ENCODE measurements at places on chromosomes 6 and 20.
A peak's percentile ranks its signal among the peaks of the same experiment; 100 is the strongest.

DNA sequence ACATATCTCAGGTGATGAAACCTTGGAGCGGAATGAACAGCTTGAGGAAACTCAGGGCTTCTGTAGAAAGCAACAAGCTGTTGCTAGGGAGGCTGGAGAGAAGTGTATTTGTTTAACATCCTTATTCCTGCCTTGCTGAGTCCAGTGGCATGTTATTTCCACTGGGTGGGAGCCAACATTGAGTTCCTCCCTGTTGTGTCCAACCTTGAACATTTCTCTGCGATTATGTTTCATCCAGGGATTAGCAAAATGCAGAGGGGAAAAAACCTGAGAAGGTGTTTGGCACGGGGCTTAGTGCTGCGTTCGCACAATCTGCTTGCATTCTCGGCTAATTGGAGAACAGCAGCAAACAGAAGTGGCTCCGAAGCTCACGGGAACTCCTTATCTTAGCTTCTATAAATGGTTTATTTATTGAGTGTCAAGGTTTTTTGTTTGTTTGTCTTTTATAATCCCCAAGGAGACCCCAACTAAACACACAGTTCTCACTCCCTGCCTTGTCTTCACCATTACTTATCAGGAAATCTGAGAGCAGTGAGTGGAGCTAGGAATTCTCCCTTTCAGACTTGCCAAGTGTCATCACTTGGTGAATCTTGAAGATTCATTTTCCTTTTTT lies 412.8 kb downstream of the CDC5L start:
- no peak for DNase-seq

- DNase-seq, result no peak
Observed at GRCh38 chr6:1485678-1486077, 96.3 kb downstream of the FOXF2 start.

DNA sequence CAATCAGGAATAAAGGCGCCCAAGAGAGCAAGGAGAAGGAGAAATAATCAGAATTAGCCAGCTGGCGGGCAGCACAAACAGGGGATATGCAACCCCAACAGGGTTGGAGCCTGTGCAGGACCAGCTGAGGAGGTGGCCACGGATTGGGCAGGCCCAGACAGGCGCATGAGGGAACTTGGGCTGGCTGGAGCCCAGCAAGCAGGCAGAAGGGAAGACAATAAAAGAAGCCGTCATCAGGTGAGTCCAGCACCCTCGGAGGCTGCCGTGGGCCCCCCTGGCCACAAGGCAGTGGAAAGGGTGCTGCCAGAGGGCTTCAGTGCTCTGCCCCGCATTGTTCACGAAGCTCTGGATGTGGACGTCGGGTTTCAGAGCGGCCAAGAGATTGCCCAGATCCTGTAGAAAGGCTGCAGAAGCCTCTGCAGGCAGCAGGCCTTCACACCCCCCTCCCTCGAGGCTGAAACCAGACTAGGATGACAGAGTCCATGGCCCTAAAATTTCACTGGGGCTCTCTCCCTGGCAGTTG lies 28.4 kb upstream of the MAFB start:
- peak; percentile 76 for DNase-seq

DNA sequence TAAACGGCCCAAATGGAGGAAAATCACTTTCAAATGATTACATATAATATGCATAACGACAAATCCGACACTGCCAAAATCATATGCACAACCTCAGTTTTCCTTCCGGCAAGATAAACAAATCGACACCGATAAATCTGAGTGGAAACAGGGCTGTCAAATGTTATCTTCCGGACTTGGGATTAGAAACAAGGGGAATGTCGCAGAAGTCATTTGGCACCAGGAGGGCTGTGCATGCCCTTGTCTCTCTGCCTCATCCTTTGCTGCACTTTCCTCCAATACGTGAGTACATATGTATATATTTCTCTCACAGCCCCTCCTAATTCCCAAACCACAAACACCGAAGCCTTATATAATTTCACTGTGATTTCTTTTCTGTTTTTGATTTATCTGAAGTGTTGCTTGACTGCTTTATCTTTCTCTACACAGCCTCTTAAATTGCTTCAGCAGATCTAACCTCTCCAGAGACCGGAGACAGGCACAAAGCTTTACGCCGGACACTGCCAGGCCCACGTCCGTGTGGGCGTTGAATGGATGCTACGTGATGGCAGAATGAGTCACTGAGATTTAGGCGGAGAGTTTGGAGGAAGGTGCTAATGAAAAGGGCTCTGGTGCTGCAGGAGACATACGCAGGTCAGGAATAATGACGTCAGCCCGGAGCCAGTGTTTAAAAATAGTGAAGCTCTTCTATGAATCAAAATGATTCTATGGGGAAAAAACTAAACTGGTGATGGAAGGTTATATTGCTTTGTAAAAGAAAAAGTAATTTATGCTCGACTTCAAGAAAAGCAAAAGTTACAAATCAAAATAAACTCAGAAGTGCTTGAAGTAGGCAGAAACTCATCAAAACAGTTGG lies 21.0 kb upstream of the PRELID3B start:
- peak; percentile 91 for DNase-seq

- no peak for DNase-seq
Observed at GRCh38 chr20:11780765-11781369, 136.8 kb upstream of the BTBD3 start.

DNA sequence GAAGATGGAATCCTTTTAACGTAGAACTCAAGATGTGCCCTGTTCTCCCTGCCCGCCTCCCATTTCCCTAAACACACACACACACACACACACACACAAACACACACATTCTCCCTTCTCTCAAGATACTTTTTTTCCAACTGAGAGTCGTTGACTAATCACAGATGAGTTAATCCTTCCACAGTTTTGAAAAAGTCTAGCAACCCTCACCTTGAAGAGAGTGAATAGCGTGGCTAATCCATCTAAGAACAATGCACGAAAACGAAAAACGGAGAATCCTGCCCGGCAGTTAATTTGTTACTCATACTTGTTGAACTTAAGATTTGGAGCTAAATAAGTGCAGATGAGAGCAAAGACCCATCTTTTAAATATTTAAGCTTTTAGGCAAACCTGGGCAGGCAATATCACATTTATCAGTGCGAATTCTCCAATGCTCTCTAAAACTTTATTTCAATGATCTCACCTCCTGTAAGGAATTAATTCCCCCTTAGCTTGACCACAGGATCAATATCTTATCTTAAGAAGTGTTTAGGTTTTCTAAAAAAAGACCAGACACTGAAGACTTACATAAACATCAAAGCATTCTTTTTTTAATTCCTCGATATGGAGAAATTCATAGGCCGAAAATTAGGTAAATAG lies 1.1 kb downstream of the AGPAT4 start:
- no peak for DNase-seq

DNA sequence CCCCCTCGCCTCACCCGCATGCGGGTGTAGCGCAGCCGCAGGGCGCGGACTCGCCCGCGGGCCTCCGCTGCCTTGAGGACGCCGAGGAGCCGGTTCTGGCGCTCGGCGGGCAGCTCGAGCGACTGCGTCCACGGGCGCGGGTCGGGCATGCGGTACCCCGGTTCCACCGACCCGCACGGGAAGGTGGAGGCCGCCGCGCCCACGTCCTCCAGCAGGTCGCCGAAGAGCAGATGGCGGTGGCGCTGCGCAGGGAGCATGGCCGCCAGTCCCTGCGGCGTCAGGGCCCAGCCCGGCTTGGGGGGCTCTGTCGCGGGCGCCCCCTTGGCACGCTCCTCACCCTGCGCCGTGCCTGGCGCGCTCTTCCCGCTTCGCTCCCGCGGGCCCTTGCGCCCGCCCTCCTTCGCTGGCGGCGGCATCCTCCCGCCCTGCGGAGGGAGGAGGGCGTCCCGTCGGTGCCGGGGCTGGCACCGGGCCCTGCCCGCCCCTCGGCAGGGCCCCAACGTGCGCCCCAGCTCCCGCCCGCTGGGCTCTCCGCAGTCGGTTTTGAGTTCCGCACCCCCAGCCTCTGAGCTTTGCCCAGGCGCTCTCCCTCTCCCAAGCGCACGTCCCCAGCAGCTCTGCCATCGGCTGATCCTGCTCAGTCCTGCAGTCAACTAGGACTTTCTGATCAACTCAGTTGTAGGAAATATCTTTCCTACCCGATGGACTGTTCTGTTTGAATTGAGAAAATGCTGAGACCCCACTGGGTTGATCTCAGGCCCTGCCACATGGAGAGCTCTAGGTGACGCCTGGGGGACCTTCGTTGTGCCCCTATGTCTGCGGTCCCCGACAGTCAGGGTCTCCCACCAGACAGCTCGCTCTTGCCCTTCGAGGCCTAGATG lies at the start of gene LKAAEAR1:
Gene LKAAEAR1, minus strand, starts transcription at position 595 of the 881 bp plus-strand sequence. Its CDS starts 179 bp downstream, at position 416.
- DNase-seq, result no peak

GRCh38 chr6:142906945-142907470 lies 38.0 kb downstream of the HIVEP2 start:
- no peak for DNase-seq

DNA sequence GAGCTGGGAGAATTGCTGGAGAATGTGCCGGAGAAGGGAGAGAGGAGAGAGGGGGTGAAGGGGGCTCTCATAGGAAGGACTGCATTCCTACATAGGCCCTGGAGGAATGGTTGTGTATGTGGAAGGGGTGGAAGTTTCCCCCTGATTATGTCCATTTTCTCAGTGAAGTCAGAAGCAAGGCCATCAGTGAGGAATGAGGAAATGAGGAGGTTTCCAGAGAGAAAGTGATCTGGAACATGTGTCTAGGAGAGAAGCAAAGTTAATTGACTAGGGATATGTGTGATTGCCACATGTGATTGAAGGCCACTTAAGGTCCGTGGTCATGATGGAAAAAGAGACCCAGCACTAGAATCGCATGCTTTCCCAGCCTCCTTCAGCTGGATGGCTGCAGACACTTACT lies 42.3 kb downstream of the TBPL1 start:
- no peak for DNase-seq

- DNase-seq, result no peak
Observed at GRCh38 chr20:57921676-57922075, 211.9 kb upstream of the PMEPA1 start.

DNA sequence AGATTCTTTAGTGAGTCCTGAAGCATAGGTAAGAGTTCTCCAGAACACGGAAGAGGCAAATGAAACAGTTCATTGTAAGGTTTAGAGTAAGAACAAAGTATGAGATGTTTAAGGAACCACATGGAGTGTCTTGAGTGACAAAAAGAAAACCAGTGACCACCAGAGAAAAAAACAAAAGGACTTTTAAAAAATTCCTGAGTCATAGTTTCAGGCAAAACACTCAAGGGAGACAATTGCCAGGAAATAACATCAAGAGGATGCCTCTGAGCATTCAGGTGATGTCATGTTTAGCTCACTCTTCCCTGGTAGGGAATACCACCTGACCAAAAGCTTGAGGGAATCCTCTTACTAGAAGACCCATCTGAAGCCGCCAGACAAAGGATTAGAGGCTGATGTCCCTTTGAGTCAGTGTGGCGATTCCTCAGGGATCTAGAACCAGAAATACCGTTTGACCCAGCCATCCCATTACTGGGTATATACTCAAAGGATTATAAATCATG lies 110.3 kb downstream of the COL19A1 start:
- DNase-seq, result no peak

DNA sequence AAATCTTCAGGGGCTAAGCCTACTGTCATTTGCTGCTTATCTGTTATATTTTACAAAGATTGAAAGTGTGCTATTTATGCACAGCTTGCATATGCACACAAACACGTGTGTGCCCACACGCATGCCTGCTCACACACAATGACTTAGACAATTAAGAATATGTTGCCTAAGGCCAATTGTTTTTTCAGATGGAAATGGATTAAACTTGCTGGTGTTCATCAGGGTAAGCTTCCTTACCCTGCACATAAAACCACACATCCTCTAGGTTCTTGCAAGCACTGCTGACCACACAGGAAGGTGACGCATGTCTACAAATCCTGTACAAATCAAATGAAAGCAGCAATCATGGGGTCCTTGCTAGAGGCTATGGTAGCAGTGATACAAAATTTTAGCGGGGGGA lies 58.4 kb downstream of the GJA10 start:
- no peak for DNase-seq

GRCh38 chr20:25090492-25091429 lies 8.8 kb upstream of the VSX1 start:
- DNase-seq, result peak; percentile 39

GRCh38 chr6:71499667-71500066 lies 211.1 kb downstream of the OGFRL1 start:
- no peak for DNase-seq

All from RWPE2 (cell line).